ENCODE measurements at places on chromosomes 2 and 18.

DNA sequence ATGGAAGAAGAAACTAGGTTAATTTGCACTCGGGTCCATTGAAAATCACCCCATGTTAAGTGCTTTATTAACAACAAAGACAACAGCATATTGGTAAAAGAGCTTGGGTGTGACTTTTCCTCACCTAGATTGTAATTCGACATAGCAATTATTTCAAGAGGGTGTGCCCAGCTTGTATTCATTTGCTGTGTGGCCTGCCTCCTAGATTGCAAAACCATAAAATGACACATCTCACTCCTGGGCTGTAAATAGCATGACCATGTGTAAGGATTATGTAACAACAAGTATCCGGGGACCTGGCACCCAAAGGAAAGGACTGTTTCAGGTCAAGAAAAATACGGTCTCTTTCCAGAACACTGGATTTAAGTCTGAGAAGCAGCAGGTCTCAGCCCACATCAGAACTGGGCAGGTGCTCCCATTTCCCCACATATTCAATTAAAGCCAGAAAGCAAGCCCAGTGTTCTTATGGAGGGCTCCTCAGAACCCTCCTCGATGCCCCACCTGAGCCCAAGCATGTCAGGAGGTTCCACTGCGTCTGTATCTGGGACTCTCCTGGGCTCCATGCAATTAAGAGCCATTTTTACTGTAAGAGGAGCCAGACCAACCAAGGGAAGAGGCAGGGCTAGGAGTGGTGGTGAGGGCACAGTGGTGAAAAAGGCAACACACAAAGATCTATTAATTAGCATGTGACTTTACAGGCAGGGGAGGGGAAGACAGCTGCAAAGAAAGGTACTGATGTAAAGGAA lies 39.2 kb downstream of the MREG start:
- DNase-seq: no peak

- DNase-seq: no peak
Measured at GRCh38 chr2:236643480-236643879, 73.9 kb downstream of the ACKR3 start.

- peak; percentile 46 for DNase-seq
Measured at GRCh38 chr2:148981324-148981723, 57.2 kb upstream of the LYPD6B start.

GRCh38 chr2:105515581-105516415 lies 116.9 kb upstream of the FHL2 start:
- peak; percentile 79 for DNase-seq

DNA sequence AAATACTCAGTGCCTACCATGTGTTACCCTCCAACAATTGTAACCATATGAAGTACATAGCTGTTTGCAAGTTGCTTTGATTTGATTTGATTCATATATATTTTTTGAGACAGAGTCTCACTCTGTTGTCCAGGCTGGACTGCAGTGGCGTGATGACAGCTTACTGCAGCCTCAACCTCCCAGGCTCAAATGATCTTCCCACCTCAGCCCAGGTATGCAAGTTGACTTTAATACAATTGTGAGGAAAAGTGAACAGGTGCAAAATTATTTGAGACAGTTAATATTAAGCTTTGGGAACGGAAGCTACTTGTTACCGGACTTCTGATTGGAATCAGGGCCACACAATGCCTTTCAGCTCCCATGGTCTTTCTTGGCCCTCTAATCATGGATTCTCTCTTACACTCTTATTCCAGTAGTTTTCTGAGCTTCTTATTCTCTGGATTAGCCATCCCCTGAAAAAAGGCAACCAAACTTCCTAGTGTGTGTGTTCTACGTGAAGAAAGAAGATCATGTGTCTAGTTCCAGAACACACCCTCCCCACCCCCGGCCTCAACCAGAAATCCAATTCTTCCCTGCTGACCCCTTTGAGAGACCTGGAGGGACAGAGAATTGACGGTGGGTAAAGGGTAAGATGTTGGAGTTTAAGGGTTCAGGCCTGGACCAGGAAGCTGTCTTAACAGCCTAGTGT lies 1.1 kb upstream of the RPL37A start:
- no peak for DNase-seq

DNA sequence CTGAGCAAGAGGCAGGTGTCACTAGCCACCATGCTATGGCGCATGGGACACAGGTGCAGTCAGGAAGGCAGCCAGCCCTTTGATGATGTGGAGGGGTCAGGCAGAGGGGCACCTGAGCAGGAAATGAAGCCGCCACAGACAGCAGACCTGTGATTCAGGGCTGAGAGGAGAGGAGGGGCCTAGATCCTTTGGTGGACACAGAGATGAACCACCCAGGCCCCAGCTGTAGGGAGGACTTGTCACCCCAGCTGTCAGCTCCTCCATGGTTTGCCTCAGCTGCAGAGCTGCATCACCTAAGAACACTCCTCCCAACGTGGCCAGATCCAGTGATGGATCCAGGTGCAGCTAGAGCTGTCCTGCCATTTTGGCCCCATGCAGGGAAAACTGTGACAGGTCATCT lies 11.6 kb downstream of the ASB18 start:
- no peak for DNase-seq

- DNase-seq: no peak
Measured at GRCh38 chr18:49546719-49547273, 15.1 kb upstream of the LIPG start.

GRCh38 chr18:57802213-57803102 lies 657 bp downstream of the ATP8B1 start:
- DNase-seq: no peak

DNA sequence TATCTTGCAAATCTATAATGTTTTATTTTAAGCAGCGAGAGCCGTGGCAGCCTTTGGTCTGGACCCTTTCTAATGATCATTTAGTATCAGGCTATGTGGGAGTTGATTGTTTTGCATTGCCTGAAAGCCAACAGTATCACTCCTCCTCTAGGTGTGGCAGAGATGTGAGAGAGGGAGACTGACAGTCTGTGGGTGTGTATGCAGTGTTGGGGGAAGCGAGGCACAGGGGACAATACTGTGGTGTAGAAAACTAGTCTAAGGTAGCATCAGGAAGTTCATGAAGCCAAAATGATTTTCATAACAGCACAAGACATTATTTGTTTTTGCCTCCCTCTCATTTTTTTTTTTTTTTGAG lies 13.4 kb upstream of the IL37 start:
- no peak for DNase-seq

- DNase-seq: no peak
Measured at GRCh38 chr2:182890773-182891378, 24.4 kb upstream of the FRZB start.

DNA sequence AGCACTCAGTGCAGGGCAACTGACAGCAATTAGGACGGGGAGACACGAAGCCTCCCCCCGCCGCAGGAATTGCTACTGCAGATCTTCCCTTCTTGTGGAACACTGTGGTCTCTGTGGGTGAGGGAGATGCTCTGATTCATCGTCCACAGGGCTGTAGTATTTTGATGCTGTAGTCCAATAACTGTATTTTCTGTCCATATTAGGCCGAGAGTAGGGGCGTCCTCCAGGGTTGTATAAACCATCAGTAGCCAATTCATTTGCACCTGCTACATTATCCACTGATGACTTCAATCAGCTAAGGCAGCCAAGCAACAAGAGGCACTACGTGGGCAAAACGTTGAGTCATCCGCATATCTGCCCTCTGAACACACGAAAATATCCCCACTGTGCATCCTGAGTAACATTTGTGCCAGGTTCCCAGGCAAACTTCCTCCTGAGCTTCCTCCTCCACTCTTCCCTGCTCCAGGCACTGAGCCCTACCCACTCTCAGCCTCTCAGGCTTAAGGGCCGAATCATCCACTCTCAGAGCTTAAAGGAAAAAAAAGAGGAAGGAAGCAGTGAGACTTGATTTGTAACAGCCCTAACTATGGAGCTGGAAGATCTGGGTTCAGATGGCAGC lies 62.1 kb downstream of the LBH start:
- no peak for DNase-seq

DNA sequence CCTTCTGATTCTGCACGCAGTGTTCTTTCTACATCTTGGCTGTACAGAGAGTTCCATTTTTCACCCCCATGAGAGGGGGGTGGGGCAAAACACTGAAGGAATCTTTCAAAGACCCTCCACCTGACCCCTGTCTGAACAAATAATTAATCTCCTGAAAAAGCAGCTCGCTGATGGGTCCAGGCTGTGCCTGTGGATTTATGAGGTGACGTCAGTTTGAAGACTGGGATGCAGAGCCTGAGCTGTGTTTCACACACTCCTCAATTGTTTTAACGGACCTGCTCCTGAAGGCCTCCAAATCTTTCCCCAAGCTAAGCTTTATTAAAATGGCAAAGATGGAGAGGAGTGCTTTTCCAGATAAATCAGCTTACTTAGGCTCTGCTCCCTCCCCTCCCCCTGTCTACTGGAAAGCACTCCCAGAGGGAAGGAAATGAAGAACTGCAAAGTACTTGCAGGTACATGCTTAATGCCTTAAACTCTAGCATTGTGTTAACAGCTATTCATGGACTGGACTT lies 390.2 kb upstream of the TNP1 start:
- no peak for DNase-seq

DNA sequence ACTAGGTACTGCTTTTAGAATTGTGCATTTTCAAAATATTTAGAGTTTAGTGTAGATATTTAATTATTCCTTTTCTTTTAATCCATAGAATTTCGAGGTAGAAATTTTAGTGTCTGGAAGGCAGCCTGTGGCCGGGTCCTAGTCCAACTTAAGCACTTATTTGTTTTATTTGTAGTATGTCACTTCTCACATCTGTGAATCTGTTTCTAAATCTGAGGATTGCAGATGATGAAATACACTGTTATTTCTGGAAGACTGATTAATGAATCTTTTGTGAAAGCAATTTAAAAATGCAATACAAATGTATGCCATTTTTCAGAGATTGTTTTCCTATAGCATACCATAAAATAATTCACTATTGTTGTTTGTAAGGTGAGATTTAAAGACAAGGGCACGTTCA lies 483.9 kb upstream of the TRIB2 start:
- no peak for DNase-seq

DNA sequence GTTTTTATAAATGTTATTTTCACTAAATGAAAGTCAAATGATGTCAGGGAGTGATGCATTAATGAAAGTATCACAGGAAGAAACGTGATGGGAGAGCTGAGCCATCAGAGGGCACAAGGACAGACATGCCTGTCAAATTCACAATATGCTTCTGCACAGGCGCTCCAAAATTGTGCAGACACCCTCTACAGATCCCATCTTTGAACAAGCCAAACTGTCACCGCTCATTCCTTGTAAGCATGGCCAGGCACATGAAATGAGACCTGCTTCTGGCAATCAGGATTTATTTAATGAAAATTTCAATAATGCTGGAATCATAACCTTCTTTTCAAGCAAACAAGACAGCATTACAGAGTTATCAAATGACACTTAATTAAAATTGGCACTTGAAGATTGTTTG lies 20.4 kb upstream of the FSHR start:
- no peak for DNase-seq

Measured in NCI-H446 treated with DMSO at 0.1 percent for 48 hours (cell line).